ENCODE measurements at places on chromosomes 1 and 21.

GRCh38 chr21:43203591-43203990, 34.8 kb downstream of the CRYAA start:
- no peak for DNase-seq

DNA sequence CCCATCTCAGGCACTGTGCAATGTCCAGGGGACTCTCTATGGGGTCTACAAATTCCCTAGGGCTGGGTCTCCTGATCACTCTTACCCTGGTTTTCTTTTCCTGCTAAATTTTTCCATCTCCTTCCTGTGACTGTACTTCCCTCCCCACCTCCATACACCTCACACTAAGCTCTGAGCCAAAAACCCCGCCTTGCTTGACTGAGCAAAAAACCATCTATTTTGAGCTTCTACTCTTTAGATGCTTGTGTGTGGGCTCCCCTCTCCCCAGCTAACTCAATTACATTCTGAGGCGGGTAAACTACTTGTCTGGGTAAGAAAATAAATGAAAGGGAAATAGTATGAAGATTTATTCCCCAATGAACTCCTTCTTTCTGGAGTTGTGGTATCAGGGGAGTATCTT, 187.9 kb downstream of the PTPRU start:
- no peak for DNase-seq

DNA sequence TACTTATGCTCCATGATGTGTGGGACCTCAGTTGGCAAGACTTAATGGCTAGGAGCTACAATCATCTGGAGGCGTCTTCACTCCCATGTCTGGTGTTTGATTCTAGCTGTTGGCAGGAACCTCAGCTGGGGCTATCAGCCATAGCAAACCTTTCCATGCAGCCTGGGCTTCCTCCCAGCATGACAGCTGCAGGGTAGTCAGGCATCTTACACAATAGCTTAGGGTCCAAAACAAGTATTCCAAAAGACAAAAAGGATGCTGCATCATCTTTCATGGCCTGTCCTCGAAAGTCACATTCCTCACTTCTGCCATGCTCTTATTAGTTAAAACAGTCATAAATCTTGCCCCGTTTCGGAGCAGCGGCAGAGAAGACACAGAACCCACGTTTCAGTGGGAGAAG, 90.9 kb downstream of the LRRC8C start:
- no peak for DNase-seq

DNA sequence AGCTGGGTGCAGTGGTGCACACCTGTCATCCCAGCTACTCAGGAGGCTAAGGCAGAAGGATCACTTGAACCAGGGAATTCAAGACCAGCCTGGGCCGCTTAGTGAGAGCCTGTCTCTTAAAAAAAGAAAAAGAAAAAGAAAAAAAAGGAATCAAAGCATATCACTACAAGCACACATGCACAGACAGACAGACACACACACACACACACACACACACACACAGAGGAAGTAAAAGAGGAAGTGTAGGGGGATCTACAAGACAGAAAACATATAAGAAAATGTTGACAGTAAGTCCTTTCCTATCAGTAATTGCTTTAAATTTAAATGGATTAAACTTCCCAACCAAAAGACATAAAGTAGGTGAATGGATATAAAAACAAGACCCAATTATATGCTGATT, 180.3 kb downstream of the FAF1 start:
- DNase-seq = no peak

GRCh38 chr1:84789014-84789413, 98.8 kb upstream of the SSX2IP start:
- DNase-seq = no peak

DNA sequence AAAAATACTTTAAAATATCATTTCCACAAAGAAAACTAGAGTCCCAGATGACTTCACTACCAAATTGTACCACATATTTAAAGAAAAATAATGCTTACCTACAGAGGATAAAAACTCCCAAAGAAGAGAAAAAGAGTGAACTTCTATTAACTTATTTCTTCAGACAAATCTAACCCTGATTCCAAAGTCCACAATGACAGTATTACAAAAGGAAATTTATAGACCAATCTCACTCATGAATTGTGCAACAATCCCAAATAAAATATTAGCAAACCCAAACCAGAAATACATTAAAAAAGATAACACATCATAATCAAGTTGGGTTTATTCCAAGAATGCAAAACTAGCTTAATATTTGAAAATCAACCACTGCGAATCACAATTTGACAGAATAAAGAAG, 161.4 kb upstream of the GALNT2 start:
- no peak for DNase-seq

- DNase-seq = no peak
Measured at GRCh38 chr1:34808051-34808810, 15.4 kb downstream of the GJA4 start.

GRCh38 chr1:85274969-85275453, 1.4 kb downstream of the BCL10 start:
- peak; percentile 21 for DNase-seq

DNA sequence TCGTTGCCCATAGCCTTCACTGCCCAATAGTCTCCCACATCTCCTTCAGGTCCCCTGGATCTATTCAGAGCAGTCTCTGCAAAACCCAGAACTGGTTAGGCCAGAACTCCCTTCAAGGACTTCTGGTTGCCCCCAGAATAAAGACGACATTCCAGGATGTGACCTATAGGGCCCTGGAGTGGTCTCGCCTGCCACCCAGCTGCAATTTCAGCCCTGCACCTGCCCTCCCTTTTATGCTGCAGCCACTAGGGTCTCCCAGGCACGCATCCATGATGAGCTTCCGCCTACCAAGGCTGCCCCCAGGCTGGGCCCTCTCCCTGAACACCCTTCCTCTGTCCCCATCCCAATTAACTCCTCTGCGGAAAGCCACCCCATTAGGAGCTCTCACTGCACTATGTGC, 7.2 kb upstream of the TSPEAR start:
- DNase-seq = no peak

DNA sequence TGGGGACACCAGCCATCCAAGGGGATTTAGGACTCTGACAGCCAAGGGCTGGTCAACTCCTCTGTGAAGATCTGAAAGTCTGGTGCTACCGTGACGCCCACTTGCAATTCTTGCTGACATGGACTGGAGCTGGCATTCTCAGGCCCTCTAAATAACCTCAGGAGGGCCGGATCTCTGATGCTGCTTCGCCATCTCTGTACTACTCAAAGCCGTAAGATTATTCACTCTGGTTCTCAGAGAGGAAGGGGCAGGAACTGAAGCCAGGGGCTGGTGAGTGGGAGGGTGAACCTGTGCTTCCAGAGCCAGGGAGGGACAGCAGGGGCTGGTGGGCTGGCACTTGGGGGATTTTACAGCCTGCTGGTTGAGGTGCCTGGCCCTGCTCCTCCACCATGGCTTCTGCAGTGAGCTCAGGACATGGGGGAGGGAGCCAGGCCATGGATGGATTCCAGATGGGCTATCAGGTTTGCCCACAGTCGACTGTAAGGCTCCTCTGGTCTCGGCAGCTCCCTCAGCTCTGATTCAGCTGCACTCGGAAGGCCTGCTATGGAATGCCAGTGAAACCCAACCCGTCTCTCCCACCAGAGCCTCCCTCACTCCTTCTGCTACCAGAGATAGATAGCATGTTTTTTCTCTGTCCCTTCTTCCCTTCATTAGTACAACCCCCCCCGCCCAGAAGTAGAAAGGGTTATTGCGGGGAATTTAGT, 84.5 kb downstream of the PLXNA2 start:
- no peak for DNase-seq

GRCh38 chr1:29453502-29454240, 217.3 kb downstream of the PTPRU start:
- DNase-seq = peak; percentile 71

- DNase-seq = no peak
Measured at GRCh38 chr1:67636146-67636545, 48.9 kb upstream of the GADD45A start.

DNA sequence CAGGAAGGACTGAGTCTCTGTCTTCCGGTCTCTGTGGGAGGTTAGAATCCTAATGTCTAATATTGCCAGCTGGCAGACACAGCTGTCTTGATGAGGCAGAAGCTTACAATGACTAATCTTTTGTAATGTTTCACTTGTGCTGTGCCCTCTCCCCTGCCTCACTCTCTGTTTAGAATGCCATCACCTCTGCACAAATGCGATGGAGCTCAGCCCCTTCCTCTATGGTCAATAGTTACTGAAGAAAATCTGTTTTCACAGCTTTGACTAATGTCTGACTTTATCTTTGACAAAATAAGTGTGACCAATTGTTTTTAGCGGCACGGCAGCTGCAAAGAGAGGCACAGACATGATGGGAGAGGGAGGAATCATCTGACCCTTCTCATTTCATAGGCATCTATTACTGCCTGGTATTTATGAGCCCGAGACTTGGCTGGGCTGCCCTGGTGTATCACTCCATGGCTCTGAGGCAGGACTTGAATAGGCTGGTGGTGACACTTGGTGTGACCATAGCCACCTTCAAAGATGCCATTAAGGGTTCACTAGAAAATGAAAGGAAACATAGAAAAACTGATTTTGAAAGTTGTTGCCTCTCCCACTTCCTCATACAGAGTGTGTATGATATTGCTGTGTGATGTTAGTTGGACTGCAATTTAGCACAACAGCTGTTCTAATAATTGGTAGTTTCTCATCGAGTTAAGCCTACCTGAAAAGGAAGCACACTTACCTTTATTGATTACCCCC, 163.2 kb upstream of the NBPF11 start:
- DNase-seq = no peak

DNA sequence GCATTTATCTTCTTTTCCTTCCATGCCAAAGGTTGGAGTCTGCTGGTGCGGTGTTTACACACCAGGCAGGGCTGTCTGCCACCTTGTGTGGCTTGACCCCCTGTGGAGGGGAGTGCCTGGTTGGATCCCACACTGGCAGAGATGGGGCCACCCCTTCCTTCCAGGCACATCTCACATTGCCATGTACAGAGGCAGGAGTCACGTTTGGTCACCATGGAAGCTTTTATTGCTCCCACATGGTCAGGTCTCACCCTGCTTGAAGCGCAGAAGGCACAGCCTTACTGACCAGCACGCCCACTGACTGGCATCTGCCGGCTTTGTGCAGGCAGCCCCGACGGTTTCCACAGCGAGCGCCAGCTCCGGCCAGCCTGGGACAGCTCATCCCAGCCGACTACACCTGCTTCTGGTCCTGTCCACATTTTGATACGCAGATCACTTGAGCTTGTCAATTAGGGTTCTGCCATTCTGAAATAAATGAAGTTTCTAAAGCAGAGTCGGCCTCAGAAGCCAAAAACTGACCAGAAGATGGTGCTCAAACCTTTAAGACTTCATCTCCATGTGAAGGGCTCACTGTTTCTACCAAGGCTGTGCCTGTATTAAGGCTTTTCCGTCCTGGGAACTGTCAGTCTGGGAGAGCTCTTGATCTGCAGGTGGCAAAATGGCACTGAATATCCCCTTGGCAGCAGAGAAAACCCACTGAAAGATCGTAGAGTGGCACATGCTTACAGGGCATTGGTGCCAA, 35.6 kb upstream of the EPHA8 start:
- no peak for DNase-seq

DNA sequence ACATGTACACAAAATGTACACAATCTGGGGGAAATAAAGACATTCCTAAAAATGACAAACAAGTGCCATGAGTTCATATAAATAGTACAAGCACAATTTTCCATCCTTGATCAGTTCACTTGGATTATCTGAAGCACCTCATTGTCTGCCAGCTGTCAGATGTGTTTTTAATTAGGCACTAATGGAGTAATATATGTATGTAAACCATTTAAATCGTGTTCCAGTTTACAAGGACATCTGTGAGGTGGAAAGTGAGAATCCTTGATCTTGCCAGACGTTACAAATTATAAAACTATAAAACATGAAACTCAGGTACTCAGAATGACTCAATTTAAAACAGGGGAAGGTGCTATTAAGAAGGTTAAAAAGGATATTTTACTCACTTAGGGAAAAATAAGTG, 1312.2 kb downstream of the PLA2G4A start:
- no peak for DNase-seq

- DNase-seq = no peak
Measured at GRCh38 chr1:78121710-78122109, 75.9 kb downstream of the GIPC2 start.

DNA sequence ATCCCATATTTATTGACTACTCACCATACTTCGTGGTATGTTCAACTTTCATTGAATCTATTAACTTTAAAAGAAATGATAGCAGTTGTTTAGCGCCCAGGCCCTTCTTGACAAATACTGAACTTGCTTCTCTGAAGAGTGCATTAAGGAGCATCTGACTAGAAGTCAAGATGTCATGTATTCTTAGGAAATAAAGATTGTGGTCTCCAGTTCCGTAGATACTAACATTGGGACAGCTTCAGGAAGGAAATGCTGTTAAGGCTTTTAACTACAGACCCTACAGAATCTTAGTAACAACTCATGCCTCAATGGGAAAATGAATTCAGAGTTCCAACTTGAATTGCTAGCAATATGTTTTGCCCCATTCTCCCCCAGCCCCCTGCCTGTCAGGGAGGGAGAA, 14.8 kb downstream of the LYST start:
- no peak for DNase-seq

- DNase-seq = no peak
Measured at GRCh38 chr21:44398499-44398898, 45.1 kb downstream of the TRPM2 start.

GRCh38 chr21:25254491-25255174, 352.6 kb downstream of the MRPL39 start:
- no peak for DNase-seq

DNA sequence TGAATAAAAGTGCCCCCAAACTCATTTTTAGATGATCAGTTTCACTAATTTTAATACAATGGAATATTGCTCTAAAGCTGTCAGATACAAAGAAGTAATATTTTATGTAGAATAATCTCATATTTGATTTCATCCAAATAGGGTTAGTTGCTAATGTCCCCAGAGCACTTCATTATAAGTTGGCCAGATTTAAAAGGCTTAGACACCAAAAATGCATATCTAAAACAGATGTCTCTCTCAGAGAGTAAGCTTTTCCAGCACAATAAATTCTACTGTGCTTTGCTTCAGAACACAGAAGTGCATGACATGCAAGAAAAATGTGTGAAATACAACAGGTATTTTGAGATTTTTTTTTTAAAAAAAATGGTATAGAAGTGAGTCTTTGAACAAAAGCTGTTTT, 194.2 kb downstream of the LRRIQ3 start:
- no peak for DNase-seq

DNA sequence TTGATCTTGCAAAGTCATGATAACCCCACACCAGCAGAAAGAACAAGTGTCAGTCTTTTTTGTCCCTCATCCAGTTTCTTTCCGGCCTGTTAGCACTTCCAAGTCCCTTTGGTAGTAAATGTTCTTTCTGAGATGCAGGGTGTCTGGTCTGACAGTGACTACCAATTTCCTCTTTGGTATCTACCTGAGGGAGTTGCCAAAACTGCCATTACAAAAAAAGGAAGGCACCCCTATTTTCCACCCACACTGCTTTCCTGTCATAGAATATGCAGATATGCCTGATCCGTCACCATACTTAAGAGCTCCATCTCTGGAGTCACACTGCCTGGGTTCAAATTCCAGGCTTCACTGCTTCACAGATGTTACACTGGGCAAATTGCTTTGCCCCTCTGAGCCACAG, 72.4 kb downstream of the ZNF281 start:
- DNase-seq = no peak

DNA sequence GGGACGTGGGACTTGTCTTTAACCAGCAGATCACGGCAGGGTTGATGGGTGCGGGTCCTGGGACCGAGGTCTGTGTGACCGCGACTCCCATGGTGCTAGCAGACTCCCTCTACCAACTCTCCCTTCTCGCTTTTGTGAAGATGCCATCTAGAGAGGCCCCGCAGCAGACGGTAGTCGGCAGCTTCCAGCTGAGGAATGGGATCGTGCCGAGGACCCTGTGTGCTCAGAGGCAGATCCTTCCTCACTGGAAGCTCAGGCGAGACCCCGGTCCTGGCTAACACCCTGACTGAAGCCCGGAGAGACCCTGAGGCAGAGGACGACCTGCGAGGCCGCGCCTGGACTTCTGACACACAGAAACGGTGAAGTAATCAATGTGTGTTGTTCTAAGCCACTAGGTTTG, 12.5 kb upstream of the SPATC1L start:
- DNase-seq = no peak

Measured in NCI-H510A (cell line).